ENCODE measurements at places on chromosomes 12 and 14.
A peak's percentile ranks its signal among the peaks of the same experiment; 100 is the strongest.

- no peak for DNase-seq
Observed at GRCh38 chr12:113577464-113578129, 105.9 kb upstream of the LHX5 start.

DNA sequence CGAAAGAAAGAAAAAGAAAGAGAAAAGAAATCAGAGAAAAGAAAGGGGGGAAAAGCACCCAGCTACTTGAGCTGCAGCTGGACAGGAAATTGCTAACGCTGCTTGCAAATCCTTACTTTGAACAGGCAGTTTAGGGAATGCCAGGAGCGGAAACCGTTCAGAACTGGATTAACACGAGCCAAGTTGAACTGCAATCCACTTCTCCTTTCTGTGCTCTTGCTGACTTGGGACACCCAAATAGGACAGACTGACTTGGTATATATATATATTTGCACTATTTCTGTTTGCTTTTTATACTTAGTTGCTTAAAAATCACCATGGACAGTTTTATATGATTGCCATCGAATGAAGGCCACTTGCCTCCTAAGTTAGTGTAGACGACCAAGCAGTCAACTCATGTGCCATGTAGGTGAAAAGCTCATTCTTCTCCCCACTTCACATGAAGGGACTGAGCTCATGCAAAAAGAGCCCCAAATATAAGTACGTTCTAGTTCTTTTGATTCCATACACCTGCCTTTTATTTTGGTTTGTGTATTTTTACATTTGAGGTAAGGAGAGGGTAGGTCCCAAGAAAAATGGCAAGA is 5.5 kb downstream of the DUSP6 start:
- no peak for DNase-seq

- no peak for DNase-seq
Observed at GRCh38 chr12:95002754-95003153, 743 bp downstream of the NDUFA12 start.

- no peak for DNase-seq
Observed at GRCh38 chr14:84688297-84689025, 841.5 kb upstream of the FLRT2 start.

GRCh38 chr12:101685092-101685491 is 12.3 kb upstream of the CHPT1 start:
- DNase-seq, result no peak

GRCh38 chr12:29703528-29703927 is 80.2 kb downstream of the TMTC1 start:
- DNase-seq, result no peak

- DNase-seq, result no peak
Observed at GRCh38 chr14:33484264-33484663, 466.6 kb downstream of the EGLN3 start.

GRCh38 chr12:27733052-27733656 is 22.5 kb downstream of the MRPS35 start:
- DNase-seq, result no peak

DNA sequence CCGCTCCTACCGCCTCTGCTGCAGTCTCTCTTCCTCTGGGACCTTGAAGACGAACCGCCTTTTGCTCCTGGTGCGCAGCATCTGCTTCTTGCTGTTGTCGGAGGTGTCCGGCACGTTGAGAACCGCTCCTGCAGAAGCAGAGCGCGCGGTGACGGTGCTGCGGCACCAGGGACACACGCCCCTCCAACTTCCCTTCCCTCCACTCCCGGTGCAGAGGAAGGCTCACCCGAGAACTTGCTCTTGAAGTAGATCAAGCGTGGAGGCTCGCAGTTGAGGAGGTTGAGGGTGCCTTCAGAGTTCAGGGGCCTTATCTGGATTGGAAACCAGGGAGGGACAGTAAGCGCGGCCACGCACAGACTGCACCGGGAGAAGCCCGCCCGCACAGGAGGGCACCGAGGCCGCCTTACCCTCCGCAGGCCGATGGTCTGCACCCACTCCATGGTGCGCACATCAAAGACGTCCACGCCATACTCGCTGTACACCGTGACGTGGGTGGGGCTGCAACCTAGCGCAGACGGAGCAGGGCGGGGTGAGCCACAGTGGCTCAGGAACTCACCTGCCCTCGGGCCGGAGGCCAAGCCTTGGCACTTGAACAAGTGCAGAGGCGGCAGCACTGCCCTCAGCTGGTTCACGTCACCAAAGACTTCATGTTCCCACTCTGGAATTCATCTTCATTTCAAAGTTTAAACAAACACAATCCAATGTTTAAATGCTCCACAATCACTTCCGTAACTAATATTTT is 17.5 kb downstream of the AMN start:
- DNase-seq, result no peak

GRCh38 chr12:124745891-124746570 is 117.6 kb downstream of the SCARB1 start:
- peak; percentile 69 for DNase-seq

DNA sequence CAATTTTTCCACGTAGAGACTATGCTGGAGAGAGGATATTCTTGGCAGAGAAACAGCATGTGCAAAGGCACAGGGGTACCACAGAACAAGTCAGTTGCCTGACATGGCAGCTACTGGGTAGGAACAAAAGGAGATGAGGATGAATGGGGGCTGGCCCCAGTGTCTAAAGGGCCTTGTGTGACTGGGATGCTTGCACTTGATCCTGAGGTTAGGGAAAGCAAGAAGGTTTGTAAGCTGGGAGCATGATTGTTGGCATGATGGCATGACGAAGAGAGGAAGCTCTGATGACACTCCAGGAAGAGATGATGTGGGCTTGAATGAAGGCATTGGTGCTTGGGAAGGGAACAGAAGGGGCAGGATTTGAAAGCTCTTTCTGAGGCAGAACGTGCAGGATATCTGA is 139.1 kb downstream of the ZFP36L1 start:
- DNase-seq, result no peak

- DNase-seq, result no peak
Observed at GRCh38 chr12:52754135-52754534, 23.0 kb downstream of the KRT76 start.
